ENCODE measurements at places on chromosomes 3 and 15.
A peak's percentile ranks its signal among the peaks of the same experiment; 100 is the strongest.

- DNase-seq = no peak
Measured at GRCh38 chr15:59738676-59739075, 49.6 kb upstream of the BNIP2 start.

- DNase-seq = no peak
Measured at GRCh38 chr3:61808526-61808925, 247.2 kb downstream of the PTPRG start.

GRCh38 chr3:134697830-134698689 is 47.2 kb upstream of the KY start:
- DNase-seq = no peak

- DNase-seq = no peak
Measured at GRCh38 chr15:36844534-36844998, 255.8 kb downstream of the MEIS2 start.

DNA sequence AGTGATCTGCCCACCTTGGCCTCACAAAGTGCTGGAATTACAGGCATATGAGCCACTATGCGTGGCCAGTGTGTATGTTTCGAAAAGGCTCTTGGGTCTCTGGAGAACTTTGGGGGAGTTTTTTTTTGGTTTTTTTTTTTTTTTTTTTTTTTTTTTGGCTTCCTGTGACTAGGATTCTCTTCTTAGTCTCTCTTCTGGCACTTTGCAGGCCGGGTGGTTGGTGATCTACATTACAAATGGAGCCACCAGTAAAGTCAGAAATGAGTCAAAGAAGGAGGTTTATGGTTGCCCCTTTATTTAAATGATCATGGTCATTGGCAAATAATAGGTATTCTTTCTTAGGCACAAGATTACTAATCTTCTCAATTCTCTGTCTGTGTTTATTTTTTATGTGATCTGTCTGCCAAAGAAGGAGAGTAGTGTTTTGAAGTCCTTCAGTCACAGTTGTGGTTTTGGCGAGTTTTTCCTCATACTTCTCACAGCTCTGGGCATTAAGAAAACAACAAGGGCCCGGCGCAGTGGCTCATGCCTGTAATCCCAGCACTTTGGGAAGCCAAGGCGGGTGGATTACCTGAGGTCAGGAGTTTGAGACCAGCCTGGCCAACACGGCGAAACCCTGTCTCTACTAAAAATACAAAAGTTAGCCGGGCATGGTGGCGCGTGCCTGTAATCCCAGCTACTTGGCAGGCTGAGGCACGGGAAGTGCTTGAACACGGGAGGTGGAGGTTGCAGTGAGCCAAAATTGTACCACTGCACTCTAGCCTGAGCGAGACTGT is 38.3 kb downstream of the PDE8A start:
- no peak for DNase-seq

DNA sequence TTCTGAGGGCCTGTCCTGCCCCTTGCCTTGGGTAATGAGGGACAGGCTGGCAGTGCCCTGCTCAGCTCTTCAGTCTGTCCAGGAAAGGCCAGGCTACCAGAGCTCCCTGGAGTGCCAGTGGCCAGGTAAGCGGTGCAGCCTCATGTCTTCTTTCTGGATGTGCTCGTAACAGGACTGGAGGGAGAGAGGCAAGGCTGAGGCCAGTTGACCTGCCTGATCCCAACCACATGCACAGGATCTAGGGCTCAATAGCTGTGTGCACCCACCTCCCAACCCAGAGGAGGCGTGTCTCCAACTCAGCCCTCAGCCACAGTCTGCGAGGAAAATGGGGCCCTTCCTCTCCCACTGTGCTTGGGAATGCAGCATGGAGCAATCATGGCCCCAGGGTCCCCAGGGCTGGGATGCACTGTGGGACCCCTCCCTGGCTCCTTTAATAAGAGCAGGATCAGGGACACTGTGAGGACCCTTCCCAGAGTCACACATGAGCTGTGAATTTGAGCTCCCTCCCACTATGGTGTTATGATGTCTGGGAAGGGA is 22.5 kb downstream of the ALS2CL start:
- DNase-seq = no peak

- no peak for DNase-seq
Measured at GRCh38 chr3:193520738-193521137, 34.0 kb downstream of the ATP13A4 start.

GRCh38 chr3:125481786-125482185 is 38.2 kb downstream of the SNX4 start:
- no peak for DNase-seq

GRCh38 chr3:113002679-113003078 is 11.9 kb downstream of the GTPBP8 start:
- DNase-seq = peak; percentile 66

GRCh38 chr3:187210545-187211327 is 13.4 kb downstream of the RTP1 start:
- DNase-seq = no peak
